ENCODE measurements at places on chromosomes 4 and X.

DNA sequence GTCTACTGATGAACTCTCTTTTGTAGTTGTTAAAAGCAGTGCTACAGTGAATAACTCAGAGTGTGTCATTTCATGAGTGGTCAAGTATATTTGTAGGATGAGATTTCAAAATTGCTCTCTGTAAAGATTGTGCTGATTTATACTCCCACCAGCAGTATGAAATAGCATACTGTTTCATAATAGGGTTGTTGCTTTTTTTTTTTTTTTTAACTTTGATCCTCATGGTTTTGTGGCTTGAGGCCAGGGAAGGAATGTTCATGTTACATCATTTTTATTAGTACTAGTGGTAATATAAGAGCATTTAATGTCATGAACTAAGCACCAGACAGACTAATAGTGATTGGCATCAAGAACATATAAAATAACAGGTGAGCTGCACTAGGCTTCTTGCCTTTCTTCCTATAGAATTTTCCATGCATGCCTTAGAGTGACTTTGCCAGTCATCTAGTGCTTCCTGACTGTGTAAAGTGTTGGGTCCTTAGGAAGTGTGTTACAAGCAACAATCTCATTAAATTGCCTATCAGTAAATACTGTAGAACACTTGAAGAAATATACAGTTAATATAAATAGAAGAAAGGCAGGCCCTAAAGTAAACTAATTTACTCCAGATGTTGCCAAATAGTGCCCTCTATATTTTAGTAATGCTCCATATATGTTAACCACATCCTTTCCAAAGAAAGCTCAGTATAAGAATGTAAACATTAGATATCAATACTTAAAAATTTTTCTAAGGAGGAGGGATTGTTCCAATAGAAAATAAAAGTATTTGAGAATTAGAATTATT, 38.6 kb upstream of the MSMO1 start:
- DNase-seq: no peak

- DNase-seq: no peak
Measured at GRCh38 chrX:123447506-123447905, 263.4 kb downstream of the GRIA3 start.

DNA sequence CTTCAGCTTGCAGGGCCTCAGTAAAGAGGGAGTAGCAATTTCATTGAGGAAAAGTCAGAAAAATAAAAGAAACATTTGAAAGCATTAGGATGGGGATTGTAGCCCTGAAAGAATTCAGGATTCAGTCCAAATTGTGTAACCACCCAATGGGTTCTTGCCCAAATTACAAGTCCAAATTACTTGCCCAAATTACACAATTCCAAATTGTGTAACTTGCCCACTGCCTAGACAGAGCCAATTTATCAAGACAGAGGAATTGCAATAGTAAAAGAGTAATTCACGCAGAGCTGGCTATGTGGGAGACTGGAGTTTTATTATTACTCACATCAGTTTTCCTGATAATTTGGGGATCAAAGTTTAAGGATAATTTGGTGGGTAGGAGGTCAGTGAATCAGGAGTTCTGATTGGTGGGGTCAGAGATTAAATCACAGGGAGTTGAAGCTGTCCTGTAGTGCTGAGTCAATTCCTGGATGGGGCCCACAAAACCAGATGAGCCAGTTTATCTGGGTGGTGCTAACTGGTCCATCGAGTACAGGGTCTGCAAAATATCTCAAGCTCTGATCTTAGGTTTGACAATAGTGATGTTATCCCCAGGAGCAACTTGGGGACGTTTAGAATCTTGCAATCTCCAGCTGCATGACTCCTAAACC, 18.1 kb upstream of the PAGE5 start:
- no peak for DNase-seq

DNA sequence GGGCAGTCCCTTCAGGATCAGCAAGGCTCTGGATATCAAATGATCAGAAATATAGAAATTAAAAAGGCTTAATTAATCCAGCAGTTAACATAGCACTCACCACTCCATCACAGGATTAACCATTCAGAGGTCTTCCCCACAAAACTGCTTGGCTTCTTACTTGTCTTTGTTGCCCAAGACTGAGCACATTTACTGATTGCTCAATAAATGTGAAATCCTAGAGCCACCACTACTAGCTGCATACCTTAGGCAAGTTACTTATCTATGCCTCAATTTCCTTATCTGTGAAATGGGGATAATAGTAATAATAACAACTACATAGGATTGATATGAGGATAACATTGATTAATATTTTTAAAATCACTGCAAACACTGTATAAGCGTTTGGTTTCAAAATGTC, 124.2 kb downstream of the ARHGAP6 start:
- no peak for DNase-seq

DNA sequence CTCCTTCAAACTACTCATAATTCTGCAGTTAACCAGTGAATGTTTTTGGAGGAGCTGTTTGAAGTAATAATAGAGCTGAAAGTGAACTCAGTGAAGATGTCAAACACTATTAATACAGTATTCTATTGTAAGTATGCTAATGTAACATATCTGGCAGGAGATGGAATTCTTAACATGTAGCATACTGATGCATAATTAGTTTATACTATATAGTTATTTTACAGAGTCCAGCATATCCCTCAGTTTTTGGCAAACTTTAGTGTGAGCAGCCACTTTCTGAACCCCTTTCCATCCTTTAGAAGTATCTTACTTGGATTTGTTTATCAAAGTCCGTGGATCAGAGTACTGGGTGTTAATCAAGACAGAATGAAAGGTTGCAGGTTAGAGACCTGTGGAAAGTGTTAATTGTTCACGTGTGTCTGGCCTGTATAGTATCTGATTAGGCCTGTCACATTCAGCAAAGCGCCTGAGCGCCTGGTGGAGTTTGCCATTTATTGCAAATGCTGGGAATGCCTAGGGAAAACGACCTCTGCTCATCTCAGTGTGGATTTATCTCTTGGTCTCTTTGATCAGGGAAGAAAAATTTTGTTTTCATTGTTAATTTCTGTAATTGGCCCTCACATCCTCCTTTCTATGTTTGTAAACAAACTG, 251.7 kb upstream of the MAD2L1 start:
- DNase-seq: no peak

DNA sequence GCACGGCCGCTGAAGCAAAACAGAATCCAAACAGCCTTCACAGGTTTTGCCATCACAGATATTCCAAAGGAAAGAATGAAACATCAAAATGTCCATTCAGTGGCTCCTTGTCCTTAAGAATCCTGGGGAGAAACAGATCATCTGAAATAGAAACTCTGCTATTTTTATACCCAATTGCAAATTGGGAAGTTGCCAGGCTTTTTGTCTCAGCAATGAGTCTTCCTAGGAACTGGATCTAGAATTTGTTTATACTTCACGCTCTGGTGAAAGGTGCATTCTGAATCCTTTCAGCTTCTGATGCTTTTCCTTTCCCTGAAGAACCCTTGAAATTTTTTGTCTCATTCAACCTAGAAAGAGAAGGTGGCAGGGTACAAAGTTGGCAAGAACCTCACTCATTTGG, 218.9 kb downstream of the FBXW7 start:
- DNase-seq: no peak

DNA sequence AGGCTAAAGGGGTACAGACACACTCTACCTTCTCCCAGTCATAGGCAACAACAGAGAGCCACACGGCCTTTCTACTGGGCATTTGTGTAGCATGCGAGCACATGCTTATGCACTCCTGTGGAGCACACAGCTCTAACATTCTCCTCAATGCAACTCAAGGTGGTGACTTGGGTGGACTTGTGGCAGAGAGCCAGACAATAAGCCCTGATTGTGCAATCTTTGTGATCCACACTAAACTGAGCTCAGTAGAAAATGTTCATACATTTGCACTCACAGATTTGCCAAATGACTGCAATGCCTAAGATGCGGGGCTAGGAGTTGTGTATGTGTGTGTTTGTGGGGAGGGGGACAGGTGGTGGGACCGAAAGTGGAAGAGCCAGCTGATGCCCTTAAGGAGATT, 31.4 kb upstream of the SETD7 start:
- no peak for DNase-seq
